Non-pigmented ciliary epithelial cell (primary cell): ENCODE measurements at places on chromosomes 3 and 15.

GRCh38 chr3:111336511-111336910, 205.5 kb upstream of the CD96 start:
- no peak for DNase-seq

- DNase-seq, result no peak
These were observed 32.5 kb downstream of the TM4SF4 start for GRCh38 chr3:149506965-149507364.

GRCh38 chr3:36512555-36512954, 132.3 kb downstream of the STAC start:
- no peak for DNase-seq

DNA sequence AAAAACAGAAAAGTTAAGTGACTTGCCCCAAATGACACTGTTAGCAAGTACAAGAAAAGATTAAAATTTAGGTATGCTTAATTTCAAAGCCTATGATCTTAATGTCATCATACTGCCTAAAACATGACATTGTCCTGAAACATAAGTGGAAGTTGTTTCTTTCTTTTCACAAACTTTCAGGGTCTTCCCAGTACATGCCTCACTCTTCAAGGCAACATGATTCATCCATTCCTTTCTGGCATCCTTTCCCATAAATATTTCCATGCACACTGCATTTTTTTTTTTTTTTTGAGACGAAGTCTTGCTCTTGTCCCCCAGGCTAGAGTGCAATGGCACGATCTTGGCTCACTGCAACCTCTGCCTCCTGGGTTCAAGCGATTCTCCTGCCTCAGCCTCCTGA, 42.5 kb upstream of the KPNA4 start:
- DNase-seq, result no peak

GRCh38 chr15:39243396-39243795, 337.5 kb upstream of the THBS1 start:
- DNase-seq, result no peak

- peak; percentile 78 for DNase-seq
These were observed 45.8 kb upstream of the FSIP1 start for GRCh38 chr15:39828374-39828931.

GRCh38 chr3:156812521-156813335, 13.4 kb upstream of the LEKR1 start:
- DNase-seq, result no peak

DNA sequence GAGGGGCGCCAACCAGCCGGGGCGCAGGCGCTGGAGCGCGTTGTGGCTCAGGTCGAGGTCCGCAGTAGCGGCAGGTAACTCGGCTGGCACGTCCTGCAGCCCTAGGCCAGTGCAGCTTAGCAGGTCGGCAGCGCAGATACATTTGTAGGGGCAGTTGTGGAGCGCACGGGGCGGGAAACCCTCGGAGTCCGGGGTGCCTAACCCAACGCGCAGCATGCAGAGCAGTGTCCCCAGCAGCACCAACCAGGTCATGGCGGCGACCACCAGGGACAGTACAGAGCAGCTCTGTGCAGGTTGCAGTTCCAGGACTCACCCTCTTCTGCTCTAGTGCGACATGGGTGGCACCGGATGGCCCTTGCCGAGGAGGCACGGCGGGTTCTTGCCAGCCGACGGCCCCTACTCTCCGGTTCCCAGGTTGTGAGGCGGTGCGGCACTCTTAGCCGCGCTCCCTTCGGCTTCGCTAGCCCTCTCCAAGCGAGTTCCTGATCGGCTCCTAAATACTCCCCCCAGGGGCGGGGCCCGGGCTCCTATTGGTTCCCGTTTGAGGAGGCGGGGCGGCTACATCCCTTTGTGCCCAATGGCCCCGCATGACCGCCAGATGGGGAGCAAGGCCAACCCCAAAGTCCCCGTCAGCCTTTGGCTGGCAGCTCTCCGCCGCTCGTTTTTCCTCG, at the start of gene AMIGO3:
AMIGO3 (minus strand) TSS at position 471 of the 671 bp plus-strand sequence; CDS start at position 252, 219 bp downstream.
- DNase-seq, result peak; percentile 54

- no peak for DNase-seq
These were observed 180.1 kb downstream of the SUCLG2 start for GRCh38 chr3:67474311-67474710.

- no peak for DNase-seq
These were observed 8.5 kb downstream of the PLCH1 start for GRCh38 chr3:155736381-155736780.

GRCh38 chr3:60178931-60179653, 1072.2 kb downstream of the FHIT start:
- no peak for DNase-seq

DNA sequence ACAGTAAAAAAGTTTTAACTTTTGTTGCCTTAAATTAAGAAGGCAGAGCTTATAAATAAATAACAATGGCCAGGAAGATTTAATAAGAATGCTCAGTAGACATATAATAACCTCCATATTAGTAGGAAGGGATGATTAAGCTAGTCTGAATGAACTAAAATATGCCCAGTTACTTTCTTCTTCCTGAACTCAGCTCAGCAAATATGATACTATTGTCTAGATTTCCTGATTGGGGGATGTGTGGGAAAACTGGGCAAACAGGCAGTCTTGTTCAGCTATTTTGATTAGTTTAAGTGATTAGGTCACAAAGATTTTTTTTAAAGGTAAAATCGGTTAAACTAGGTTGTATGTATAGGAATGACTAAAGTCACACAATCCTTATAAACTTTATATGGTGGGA, 167.2 kb upstream of the SLC2A2 start:
- DNase-seq, result no peak
